ENCODE measurements at places on chromosomes 3 and 15. TPM values are rescaled to one million over a fixed set of nuclear protein-coding genes. Genes with fewer than 3 reads are reported as not detected.

EXD1 gene
- not detected for total RNA-seq

LYZL4 gene
- not detected for total RNA-seq

FBXW12 gene
- total RNA-seq, result not detected

RNF111 gene
- 20.6 TPM for total RNA-seq

PAK2 gene
- 29.7 TPM for total RNA-seq

OPA1 gene
- 29.9 TPM for total RNA-seq

OR5K3 gene
- not detected for total RNA-seq

AADACL2 gene
- not detected for total RNA-seq

GOLGA6L7 gene
- not detected for total RNA-seq

NDN gene
- 0.08 TPM for total RNA-seq
